Endothelial cell of umbilical vein (primary cell): ENCODE measurements at places on chromosomes 6 and 20. TPM values are rescaled to one million over a fixed set of nuclear protein-coding genes. Genes with fewer than 3 reads are reported as not detected.

DNA sequence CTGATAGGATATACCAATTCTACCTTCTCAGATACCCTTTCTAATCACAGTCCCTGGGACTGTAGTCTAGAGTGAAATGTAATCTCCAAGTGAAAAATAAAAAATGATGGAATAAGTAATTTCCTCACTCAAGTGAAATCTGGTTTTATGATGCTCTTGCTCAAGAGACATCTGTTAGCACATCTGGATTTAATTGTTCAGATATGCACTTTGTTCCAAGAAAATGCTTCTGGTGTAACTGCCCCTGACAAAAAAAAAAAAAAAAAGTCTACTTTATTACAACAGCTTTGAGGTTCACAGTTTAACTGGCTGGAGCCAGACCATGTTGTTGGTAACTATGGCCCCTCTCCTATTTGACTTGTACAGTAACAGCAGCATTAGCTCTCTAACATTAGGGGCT, 251.8 kb downstream of the BTBD9 start:
- no peak overlapping the region for H3K4me3 ChIP-seq
- no peak for DNase-seq
- H3K27ac ChIP-seq = no peak overlapping the region
- no peaks in the 10 kb centered on the region for H3K36me3 ChIP-seq
- H3K4me1 ChIP-seq = peaks cover 15% of the 10 kb centered on the region

- peak overlapping the region; percentile 61 for H3K4me3 ChIP-seq
- peaks cover 94% of the 10 kb centered on the region for H3K4me1 ChIP-seq
- peaks cover 16% of the 10 kb centered on the region for H3K36me3 ChIP-seq
- no peaks in the 10 kb centered on the region for H3K27me3 ChIP-seq
- DNase-seq = no peak
Measured at GRCh38 chr20:32473231-32474008, 111.7 kb downstream of the NOL4L start.

GRCh38 chr6:42154461-42155209, 12.2 kb upstream of the C6orf132 start:
- no peak overlapping the region for H3K4me3 ChIP-seq
- no peak overlapping the region for H3K27ac ChIP-seq
- no peaks in the 10 kb centered on the region for H3K4me1 ChIP-seq
- no peak for DNase-seq
- H3K36me3 ChIP-seq = no peaks in the 10 kb centered on the region

DNA sequence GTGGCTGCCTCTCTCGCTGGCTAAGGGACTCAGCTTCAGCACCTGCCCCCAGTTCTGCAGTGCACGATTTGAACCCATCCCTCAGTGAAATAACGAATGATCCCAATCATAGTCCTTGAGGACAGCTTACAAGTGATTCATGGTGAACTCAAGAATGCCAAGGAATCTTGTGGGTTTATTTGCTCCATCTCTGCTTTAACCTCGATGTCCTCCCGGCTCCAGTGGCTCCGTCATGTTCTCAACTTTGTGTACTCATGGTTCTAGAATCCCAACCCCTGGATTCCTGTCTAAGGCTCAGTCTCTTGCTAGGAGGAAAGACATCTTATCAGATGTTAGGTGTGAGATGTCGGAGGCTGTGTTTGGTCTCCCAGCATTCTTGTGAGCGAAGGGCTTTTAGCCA, 29.0 kb upstream of the GTSF1L start:
- H3K4me1 ChIP-seq = peaks cover 7% of the 10 kb centered on the region
- DNase-seq = no peak

DNA sequence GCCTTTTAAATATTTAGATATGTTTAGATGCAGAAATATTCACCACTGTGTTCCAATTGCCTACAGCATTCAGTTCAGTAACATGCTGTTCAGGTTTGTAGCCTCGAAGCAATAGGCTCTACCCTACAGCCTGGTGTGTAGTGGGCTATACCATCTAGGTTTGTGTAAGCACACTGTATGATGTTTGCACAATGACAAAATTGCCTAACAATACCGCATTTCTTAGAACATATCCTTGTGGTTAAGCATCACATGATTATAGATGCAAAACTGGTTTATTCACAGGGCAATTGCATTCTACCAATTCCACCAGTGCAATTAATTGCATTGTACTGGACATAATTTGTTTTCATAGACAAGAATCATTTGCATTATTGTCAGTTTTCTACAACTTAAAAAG, 7.9 kb upstream of the SLC22A16 start:
- no peaks in the 10 kb centered on the region for H3K4me1 ChIP-seq
- no peak overlapping the region for H3K4me3 ChIP-seq
- H3K36me3 ChIP-seq = no peaks in the 10 kb centered on the region

- DNase-seq = no peak
- H3K4me3 ChIP-seq = no peak overlapping the region
- no peaks in the 10 kb centered on the region for H3K4me1 ChIP-seq
- H3K36me3 ChIP-seq = no peaks in the 10 kb centered on the region
- H3K27me3 ChIP-seq = no peaks in the 10 kb centered on the region
Measured at GRCh38 chr6:21429291-21429690, 164.3 kb upstream of the SOX4 start.

GRCh38 chr6:221531-222349, 70.5 kb upstream of the DUSP22 start:
- H3K27me3 ChIP-seq = no peaks in the 10 kb centered on the region
- no peak overlapping the region for H3K4me3 ChIP-seq
- H3K36me3 ChIP-seq = no peaks in the 10 kb centered on the region

- no peak overlapping the region for H3K27ac ChIP-seq
- H3K4me3 ChIP-seq = no peak overlapping the region
- H3K4me1 ChIP-seq = no peaks in the 10 kb centered on the region
- H3K27me3 ChIP-seq = no peaks in the 10 kb centered on the region
Measured at GRCh38 chr20:56285496-56285895, 37.0 kb downstream of the MC3R start.

- H3K4me1 ChIP-seq = no peaks in the 10 kb centered on the region
- peaks cover 23% of the 10 kb centered on the region for H3K27me3 ChIP-seq
- H3K36me3 ChIP-seq = no peaks in the 10 kb centered on the region
Measured at GRCh38 chr6:35787266-35788218, 6.7 kb downstream of the CLPSL1 start.

DNA sequence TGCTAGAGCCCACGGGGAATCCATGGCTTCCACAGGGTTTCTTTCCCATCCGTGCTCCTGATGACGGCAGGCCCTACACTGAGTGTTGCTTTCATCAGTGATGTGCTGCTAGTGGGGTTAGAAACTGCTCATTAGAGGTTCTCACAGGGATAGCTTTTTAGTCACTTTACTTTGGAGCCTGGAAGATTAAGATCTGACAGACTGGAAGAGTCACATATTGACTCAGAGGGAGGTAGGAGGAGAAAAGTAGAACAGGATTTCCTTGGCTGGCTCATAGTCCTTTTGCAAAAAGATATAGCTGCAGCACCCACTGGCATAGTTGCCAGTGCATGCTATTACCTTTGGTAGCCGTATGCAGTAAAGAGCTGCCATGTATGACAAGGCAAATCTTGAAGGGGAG, 890.3 kb downstream of the C6orf118 start:
- peaks cover 45% of the 10 kb centered on the region for H3K4me1 ChIP-seq
- no peaks in the 10 kb centered on the region for H3K27me3 ChIP-seq
- no peaks in the 10 kb centered on the region for H3K36me3 ChIP-seq
- H3K27ac ChIP-seq = no peak overlapping the region
- peak; percentile 49 for DNase-seq
- no peak overlapping the region for H3K4me3 ChIP-seq

GRCh38 chr6:5025911-5026819, 22.3 kb upstream of the RPP40 start:
- no peaks in the 10 kb centered on the region for H3K36me3 ChIP-seq
- H3K4me1 ChIP-seq = peaks cover 7% of the 10 kb centered on the region
- H3K4me3 ChIP-seq = peak overlapping the region; percentile 70
- peak overlapping the region; percentile 16 for H3K27ac ChIP-seq
- DNase-seq = peak; percentile 61
- no peaks in the 10 kb centered on the region for H3K27me3 ChIP-seq

GRCh38 chr6:2900821-2901644, 2.1 kb downstream of the SERPINB9 start:
- peak overlapping the region; percentile 22 for H3K4me3 ChIP-seq
- no peak overlapping the region for H3K27ac ChIP-seq
- H3K36me3 ChIP-seq = peaks cover 7% of the 10 kb centered on the region
- peak; percentile 41 for DNase-seq
- H3K27me3 ChIP-seq = no peaks in the 10 kb centered on the region

DNA sequence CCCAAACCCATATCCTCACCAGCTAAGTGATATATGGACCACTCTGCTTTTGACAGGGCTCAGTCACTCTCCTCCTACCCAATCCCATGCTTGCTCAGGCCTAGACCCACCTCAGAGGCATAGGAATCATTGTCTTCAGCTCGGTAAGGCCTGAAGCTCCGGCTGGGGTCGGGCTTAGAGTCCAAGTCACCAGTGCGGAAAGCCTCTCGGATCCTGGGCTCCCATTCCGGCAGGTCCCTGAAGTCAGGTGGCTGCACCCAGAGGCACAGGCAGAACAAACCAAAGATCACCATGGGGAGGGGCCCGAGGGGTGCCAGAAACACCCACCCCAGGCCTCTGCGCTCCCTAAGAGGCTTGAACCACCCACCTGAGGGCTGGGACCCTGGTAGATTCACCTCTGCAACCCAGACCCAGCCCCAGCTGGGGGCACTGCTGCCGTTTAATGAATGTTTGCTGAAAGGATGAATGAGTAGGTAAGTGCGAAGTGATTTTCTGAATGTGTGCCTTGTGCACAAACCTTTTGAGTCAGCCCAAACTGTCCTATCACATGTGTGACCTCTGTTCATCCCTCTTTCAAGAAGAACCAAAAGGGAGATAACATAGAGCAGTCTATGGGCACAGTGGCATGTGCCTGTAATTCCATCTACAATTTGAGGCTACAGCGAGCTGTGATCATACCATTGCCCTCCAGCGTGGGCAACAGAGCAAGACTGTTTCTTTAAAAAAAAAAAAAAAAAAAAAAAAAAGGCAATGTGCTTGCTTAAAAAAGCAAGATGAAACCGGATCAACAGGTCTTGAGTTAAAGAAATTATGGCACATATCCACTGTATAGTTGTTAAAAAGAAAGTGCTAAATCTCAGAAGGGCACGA, 39.3 kb upstream of the DSN1 start:
- H3K4me1 ChIP-seq = no peaks in the 10 kb centered on the region
- no peaks in the 10 kb centered on the region for H3K27me3 ChIP-seq
- no peak overlapping the region for H3K4me3 ChIP-seq
- no peak overlapping the region for H3K27ac ChIP-seq

DNA sequence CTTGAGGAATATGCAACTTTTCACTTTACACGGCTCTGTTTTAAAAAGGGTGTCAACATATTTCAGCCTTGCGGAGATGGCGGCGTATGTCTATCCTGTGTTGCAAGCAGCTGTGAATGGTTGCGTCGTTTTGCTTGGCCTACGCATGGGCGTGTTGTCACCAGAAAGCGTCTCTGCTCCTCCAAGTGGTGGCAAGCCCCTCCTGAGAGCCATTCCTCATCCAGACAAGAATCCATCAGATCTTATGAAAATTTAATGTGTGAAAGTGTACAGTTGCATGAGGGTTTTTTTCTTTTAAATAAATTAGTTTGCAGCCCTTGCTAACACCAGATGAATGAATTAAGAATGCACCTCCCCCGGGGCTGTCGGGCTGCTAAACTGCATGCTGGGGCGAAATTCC, 114.4 kb downstream of the PHACTR3 start:
- H3K4me3 ChIP-seq = no peak overlapping the region
- H3K27ac ChIP-seq = no peak overlapping the region
- no peaks in the 10 kb centered on the region for H3K36me3 ChIP-seq
- H3K27me3 ChIP-seq = no peaks in the 10 kb centered on the region

DNA sequence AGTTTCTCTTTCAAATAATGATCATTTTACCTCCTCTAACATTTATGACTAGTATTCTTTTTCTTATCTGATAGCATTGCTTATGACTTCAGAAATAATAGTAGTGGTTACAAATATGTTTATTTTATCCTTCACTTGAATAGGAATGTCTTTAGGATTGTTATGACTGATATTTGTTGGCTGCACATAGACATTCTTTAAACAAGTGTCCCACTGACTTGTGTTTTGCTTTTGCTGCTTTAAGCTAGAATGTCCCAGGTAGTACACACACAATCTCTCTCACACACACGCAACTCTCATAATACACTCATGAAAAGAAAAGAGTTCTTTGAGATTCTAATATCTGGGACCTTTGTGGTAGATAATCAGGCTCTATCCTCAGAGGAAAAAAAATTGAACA, 21.6 kb downstream of the KIAA1586 start:
- H3K4me1 ChIP-seq = no peaks in the 10 kb centered on the region
- H3K27me3 ChIP-seq = no peaks in the 10 kb centered on the region
- no peak overlapping the region for H3K27ac ChIP-seq
- no peak for DNase-seq
- no peaks in the 10 kb centered on the region for H3K36me3 ChIP-seq

GRCh38 chr6:138957484-138957883, 30.6 kb downstream of the REPS1 start:
- H3K27ac ChIP-seq = no peak overlapping the region
- H3K4me1 ChIP-seq = peaks cover 17% of the 10 kb centered on the region
- H3K4me3 ChIP-seq = no peak overlapping the region
- H3K27me3 ChIP-seq = no peaks in the 10 kb centered on the region
- H3K36me3 ChIP-seq = no peaks in the 10 kb centered on the region

GRCh38 chr20:32238483-32239425, 31.1 kb downstream of the POFUT1 start:
- H3K4me3 ChIP-seq = no peak overlapping the region
- no peak for DNase-seq
- no peak overlapping the region for H3K27ac ChIP-seq
- H3K36me3 ChIP-seq = peaks cover 19% of the 10 kb centered on the region

DNA sequence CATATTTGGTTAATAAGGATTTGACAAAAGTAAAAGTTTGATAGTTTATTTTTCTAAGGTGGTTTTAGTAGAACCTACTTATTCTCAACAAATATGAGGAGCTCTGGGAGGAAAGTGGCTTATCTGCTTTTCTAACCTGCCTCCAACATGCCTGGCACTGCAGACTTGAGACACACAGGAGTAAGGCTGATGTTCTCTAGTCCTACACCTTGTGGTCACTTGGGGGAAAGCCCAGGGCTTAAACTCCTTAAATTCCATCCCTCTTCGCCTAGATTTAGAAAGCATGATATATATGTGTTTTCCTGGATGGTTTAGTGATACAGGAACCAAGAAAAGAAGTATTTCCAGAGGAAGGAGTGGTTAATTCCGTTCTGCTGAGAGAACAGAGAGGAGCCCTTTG, 39.9 kb upstream of the SAMD5 start:
- H3K4me1 ChIP-seq = no peaks in the 10 kb centered on the region
- H3K4me3 ChIP-seq = no peak overlapping the region
- no peak overlapping the region for H3K27ac ChIP-seq
- H3K27me3 ChIP-seq = no peaks in the 10 kb centered on the region
- DNase-seq = no peak

GRM4 gene
- 0.03 TPM in 1 of 2 replicates, not detected in the other for polyA plus RNA-seq

PGC gene
- polyA plus RNA-seq = not detected in 2 replicates

MYLK2 gene
- 2.6 and 3.7 TPM in 2 replicates for polyA plus RNA-seq

ZBP1 gene
- polyA plus RNA-seq = not detected in 2 replicates

ASCC3 gene
- polyA plus RNA-seq = 13.4 and 15.7 TPM in 2 replicates

TJAP1 gene
- 28.4 and 29.9 TPM in 2 replicates for polyA plus RNA-seq

PRDM1 gene
- 0.25 and 0.36 TPM in 2 replicates for polyA plus RNA-seq

KCNQ2 gene
- polyA plus RNA-seq = not detected in 2 replicates

LRRC1 gene
- 5.5 and 5.6 TPM in 2 replicates for polyA plus RNA-seq

CAP2 gene
- 10.2 and 12.2 TPM in 2 replicates for polyA plus RNA-seq

FOXF2 gene
- not detected in 2 replicates for polyA plus RNA-seq

TMEM244 gene
- not detected in 2 replicates for polyA plus RNA-seq

PACRG gene
- polyA plus RNA-seq = 0.08 TPM in 1 of 2 replicates, not detected in the other
